ENCODE measurements at places on chromosomes 1 and 21. TPM values are rescaled to one million over a fixed set of nuclear protein-coding genes. Genes with fewer than 3 reads are reported as not detected.
A peak's percentile ranks its signal among the peaks of the same experiment; 100 is the strongest.

Gene MTMR11
- total RNA-seq, result 1.5 TPM

Gene CELA2B
- not detected for total RNA-seq

DNA sequence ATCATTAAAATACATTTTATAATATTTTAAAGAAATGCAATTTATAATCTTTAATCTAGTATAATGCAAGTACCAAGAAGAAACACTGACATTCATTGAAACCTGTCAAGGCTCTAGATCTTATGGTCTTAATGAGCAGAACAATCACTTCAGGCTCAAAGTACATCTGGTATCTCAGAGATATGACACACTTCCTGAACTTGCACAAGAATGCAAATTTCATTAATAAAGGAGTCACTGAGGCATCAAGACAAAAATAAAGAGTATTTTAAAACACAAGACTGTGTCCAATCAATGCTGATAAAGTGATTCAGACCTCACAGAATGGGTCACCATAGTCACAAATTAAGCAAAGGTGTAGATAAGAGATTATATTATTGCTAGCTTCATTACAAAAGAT, 178.1 kb downstream of the AK5 start:
- DNase-seq, result no peak

DNA sequence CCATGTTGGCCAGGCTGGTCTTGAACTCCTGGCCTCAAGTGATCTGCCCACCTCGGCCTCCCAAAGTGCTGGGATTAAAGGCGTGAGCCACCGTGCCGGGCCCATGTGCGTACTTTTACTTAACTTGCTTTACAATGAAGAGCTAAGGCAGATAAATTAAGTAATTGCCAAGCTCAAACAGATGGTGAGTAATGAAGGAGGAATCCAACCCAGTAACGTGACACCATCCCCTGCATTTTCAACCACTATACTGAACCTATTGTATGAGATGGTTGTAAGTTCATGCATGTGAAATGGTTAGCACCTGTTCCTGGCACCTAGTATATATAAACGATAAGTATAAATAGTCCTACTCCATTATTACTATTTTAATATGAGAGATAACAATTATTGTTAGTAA, 588.0 kb upstream of the BEND5 start:
- DNase-seq, result no peak

Gene SPRR2E
- not detected for total RNA-seq

Gene SSU72
- 162 TPM for total RNA-seq

Gene GPR89A
- 39.5 TPM for total RNA-seq

DNA sequence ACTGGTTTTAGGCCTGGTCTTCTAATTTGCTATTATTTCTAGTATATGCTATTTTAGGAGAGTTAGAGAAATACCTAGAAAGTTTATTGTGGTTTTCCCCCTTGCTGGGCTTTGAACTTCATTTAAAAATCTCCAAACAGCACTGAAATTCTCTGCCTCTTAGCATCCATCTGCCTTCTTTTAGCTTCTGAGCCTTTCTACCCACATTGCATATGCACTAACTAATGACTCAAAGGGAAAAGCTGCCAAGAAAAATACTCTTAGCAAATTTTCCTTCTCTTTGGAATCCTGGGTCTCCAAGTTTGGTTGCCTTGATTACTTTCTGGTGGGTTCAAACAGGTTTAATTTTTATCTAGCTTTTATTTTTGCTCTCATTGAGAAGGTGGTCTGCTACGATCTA, 408.4 kb upstream of the PTBP2 start:
- no peak for DNase-seq

DNA sequence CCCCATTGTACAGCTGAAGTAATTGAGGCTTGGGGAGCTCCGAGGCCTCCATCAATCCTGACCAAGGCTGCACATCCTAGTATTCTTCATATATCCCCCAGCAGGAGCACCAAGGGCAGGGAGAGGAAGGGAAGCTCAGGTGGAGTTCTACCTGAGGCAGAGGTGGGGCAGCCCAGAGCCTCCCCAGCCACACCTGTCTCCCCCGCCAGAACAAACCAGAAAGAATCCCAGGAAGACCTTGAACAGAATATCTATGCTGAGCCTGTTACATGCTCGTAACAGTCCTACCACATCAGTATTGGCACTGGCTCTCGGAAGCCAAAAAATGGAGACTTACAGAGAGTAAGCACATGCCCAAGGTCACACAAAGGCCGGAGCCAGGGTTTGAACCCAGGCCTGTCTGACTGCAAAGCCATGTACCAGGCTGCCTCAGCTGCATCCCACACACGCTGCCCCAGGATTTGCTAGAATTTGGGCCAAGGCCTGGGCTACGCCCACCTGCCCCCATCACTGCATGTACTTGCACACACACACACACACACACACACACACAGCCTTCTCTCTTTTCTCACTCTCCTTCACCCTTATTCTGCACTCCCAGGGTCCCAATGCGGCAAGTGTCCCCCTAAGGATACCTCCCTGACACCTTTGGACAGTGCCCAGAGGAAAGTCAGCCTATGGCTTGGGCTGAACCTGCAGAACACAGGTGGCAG, 4.5 kb downstream of the E2F2 start:
- DNase-seq, result no peak

- DNase-seq, result no peak
Observed at GRCh38 chr1:21543598-21543997, 34.4 kb downstream of the ALPL start.

DNA sequence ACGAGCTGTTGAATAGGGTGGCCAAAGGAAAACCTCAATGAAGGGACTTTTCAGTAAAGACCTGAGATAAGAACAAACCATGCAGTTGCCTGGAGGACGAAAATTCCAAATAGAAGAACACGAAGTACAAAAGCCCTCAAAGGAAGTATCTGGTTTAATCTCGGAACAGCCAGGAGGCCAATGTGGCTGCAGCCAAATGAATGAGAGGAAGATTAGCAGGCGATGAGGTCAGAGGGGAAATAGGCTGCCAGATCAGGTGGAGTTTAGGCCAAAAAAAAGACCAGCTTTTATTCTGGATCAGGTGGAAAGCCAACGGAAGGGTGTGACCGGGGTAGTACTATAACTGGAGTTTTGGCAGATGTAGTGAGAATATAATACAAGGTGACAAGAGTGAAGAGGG, 43.7 kb downstream of the SRSF11 start:
- DNase-seq, result no peak

Gene USH2A
- total RNA-seq, result not detected

Gene TNNT2
- total RNA-seq, result not detected

DNA sequence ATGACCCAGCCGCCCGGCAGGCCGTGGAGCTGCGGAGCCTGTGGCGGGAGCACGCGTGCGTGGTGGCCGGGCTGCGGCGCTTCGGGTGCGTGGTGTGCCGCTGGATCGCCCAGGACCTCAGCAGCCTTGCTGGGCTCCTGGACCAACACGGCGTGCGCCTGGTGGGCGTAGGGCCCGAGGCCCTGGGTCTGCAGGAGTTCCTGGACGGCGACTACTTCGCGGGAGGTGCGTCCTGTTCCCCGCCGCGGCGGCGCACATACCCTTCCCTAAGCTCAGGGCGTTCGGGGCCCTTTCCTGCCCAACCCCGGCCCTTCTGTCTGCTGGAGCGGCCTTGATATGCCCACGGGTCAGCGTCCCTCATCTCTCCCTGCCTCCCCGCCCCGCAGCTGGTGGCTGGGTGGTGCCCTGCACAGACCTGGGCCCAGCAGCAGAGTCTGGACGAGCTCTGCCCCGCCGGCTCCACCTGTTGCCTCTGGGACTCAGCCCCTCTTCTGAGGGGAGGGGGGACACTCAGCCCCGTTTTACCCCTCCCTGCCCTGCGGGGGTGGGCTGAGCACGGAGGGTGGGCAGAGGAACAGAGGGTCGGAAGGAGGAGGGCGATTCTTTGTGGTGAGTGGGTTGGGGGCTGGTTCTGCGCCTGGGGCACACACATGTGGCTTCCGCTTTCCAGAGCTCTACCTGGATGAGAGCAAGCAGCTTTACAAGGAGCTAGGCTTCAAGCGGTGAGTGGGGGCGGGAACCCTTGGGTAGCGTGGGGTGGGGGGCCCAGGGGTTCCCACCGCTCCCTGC, 688 bp downstream of the PRXL2B start:
- peak; percentile 70 for DNase-seq

DNA sequence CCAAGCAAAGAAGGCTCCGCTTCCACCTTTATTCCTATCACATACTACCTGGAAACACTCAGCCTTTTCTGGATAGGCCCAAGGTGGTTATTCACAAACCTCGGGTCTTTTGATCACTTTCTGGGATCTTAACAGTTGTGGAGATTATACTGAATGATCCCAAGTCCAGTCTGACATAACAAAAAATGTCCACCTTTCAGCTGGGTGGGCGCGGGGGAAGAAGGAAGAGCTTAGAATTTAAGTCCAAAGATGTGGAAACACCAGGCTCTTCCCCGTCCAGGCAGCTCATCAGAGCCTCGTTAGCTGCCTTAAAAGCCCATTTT, 338 bp upstream of the C1orf53 start:
- DNase-seq, result no peak

- DNase-seq, result no peak
Observed at GRCh38 chr21:42480736-42481135, 15.3 kb downstream of the RSPH1 start.
